ENCODE measurements at places on chromosomes 12 and 14. TPM values are rescaled to one million over a fixed set of nuclear protein-coding genes. Genes with fewer than 3 reads are reported as not detected.

Gene CCT2
- 280 TPM for total RNA-seq

Gene PSMA3
- 399 TPM for total RNA-seq

Gene SYNDIG1L
- not detected for total RNA-seq

Gene ADAM21
- total RNA-seq = 0.21 TPM

Gene MRPL51
- 278 TPM for total RNA-seq

Gene MYO1A
- 1.4 TPM for total RNA-seq

Gene RFLNA
- not detected for total RNA-seq

Gene AMIGO2
- total RNA-seq = 19.6 TPM

Gene C12orf60
- 2.0 TPM for total RNA-seq

Gene HECTD1
- 61.5 TPM for total RNA-seq

Gene SOAT2
- total RNA-seq = 0.74 TPM

Gene NPFF
- total RNA-seq = not detected

Gene TMTC2
- 3.1 TPM for total RNA-seq

Gene PGF
- not detected for total RNA-seq

Gene PLCZ1
- total RNA-seq = not detected

Gene ERH
- 348 TPM for total RNA-seq

Gene EPYC
- total RNA-seq = not detected

Gene AICDA
- not detected for total RNA-seq

Gene RTL1
- not detected for total RNA-seq

Gene PUS7L
- 10.5 TPM for total RNA-seq

Gene GLS2
- 4.6 TPM for total RNA-seq

Gene CEBPE
- 0.43 TPM for total RNA-seq

Gene MYBPC1
- not detected for total RNA-seq

Gene PROX2
- 0.41 TPM for total RNA-seq

Gene SLCO1B1
- not detected for total RNA-seq

Gene AKT1
- 114 TPM for total RNA-seq

Gene CMA1
- 2.1 TPM for total RNA-seq

Gene RPL10L
- not detected for total RNA-seq

Gene ENDOU
- not detected for total RNA-seq

Gene IKZF4
- 8.2 TPM for total RNA-seq

Gene TAS2R10
- not detected for total RNA-seq

Gene SVOP
- total RNA-seq = not detected

Gene OR10AD1
- total RNA-seq = not detected

Gene FGD6
- 2.0 TPM for total RNA-seq

Gene FICD
- 3.7 TPM for total RNA-seq

Measured in activated naive CD4-positive, alpha-beta T cell treated with anti-CD3 and anti-CD28 coated beads for 36 hours (primary cell).